ENCODE measurements at places on chromosomes 6 and 20. TPM values are rescaled to one million over a fixed set of nuclear protein-coding genes. Genes with fewer than 3 reads are reported as not detected.

The SSTR4 gene
- total RNA-seq: not detected

The PARD6B gene
- 0.32 TPM for total RNA-seq

The BPIFB1 gene
- not detected for total RNA-seq

The SNHG17 gene
- 19.4 TPM for total RNA-seq

The WFDC5 gene
- total RNA-seq: not detected

The SMLR1 gene
- not detected for total RNA-seq

The TPX2 gene
- total RNA-seq: 20.9 TPM

The C6orf15 gene
- not detected for total RNA-seq

The CTAGE9 gene
- total RNA-seq: not detected

The LST1 gene
- total RNA-seq: not detected

The C20orf144 gene
- total RNA-seq: not detected

The DNAH8 gene
- total RNA-seq: not detected

The SPACA1 gene
- not detected for total RNA-seq

The ZSCAN23 gene
- 0.36 TPM for total RNA-seq

The E2F3 gene
- total RNA-seq: 7.9 TPM

The SLC25A27 gene
- total RNA-seq: 2.3 TPM

The BMP2 gene
- 4.7 TPM for total RNA-seq

The KCNQ5 gene
- 0.36 TPM for total RNA-seq

The SLC9A8 gene
- total RNA-seq: 5.0 TPM

The TDRD6 gene
- not detected for total RNA-seq

The SYCP2L gene
- not detected for total RNA-seq

Data from cardiac atrium fibroblast (primary cell).